Stimulated activated CD4-positive, alpha-beta T cell treated with anti-CD3 and anti-CD28 coated beads, Interleukin-1b, Interleukin-23, amount 100 ng/mL, for 48 hours (primary cell): ENCODE measurements at places on chromosomes 6 and 20.

DNA sequence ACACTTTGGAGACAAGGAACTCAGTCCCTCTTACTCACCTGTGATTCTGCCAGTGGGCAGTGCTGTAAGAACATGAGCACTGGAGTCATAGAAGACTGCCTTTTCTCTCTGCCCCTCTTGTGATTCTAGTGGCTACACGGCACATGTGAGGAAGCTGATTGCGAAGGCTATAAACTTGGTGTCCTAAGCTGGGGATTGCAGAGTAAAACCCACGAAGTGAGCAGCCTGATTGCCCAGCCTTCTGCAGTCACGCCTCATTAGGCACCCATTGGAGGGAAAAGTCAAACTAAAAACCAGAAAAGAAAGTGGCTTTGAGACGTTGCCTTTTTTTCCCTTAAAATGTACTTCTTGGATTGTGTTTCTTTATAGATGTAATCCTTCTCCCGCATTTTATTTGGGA lies 748.4 kb upstream of the CHD6 start:
- no peak for DNase-seq

- DNase-seq, result no peak
These were observed 158.5 kb downstream of the CD83 start for GRCh38 chr6:14276071-14276470.

- no peak for DNase-seq
These were observed 790.1 kb upstream of the SLC35B3 start for GRCh38 chr6:9225441-9225871.

DNA sequence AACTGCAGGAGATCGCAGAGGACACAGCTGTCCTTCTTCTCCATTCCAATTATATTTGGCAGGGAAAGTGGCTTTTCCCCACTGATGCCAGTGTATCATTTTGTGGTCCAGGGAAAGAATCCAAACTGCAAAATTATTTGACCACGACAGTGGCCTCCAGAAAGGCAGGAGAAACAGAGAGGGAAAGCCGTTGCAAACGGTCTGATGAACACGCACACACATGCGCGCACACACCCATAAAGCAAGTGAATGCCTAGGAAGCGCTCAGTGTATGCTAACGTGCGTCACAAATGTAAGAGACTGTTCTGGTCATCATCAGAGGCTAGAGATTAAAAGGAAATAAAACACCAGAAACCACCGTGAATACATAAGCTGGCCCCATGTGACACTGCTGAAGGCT lies 54.0 kb downstream of the NPEPL1 start:
- no peak for DNase-seq

- no peak for DNase-seq
These were observed 838.4 kb downstream of the QKI start for GRCh38 chr6:164252948-164253347.

- no peak for DNase-seq
These were observed 3.4 kb upstream of the HELZ2 start for GRCh38 chr20:63577317-63577894.

GRCh38 chr20:57413986-57414385 lies 22.8 kb downstream of the RBM38 start:
- DNase-seq, result no peak

- DNase-seq, result no peak
These were observed 58.0 kb downstream of the SYTL3 start for GRCh38 chr6:158707821-158708195.
